ENCODE measurements at places on chromosomes 12 and 14.

GRCh38 chr12:62642486-62642885 is 175.9 kb downstream of the MON2 start:
- DNase-seq = no peak

GRCh38 chr14:68977718-68978171 is 1.4 kb downstream of the ACTN1 start:
- peak; percentile 74 for DNase-seq

GRCh38 chr14:90795744-90796143 is 20.5 kb downstream of the TTC7B start:
- no peak for DNase-seq

- DNase-seq = no peak
Observed at GRCh38 chr12:43444940-43445564, 107.0 kb downstream of the ADAMTS20 start.

DNA sequence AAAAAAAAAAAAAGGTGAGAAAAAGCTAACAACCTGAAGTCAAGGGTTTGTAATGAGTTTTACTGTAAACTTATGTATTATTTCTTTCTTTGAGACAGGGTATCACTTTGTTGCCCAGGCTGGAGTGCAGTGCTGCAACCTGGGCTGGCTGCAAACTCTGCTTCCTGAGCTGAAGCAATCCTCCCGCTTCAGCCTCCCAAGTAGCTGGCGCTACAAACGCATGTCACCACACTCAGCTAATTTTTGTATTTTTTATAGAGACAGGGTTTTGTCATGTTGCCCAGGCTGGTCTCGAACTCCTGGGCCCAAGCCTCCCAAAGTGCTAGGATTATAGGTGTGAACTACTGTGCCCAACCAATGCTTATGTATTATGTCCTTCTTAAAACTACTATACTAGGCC is 9.2 kb downstream of the ATF7 start:
- DNase-seq = no peak

DNA sequence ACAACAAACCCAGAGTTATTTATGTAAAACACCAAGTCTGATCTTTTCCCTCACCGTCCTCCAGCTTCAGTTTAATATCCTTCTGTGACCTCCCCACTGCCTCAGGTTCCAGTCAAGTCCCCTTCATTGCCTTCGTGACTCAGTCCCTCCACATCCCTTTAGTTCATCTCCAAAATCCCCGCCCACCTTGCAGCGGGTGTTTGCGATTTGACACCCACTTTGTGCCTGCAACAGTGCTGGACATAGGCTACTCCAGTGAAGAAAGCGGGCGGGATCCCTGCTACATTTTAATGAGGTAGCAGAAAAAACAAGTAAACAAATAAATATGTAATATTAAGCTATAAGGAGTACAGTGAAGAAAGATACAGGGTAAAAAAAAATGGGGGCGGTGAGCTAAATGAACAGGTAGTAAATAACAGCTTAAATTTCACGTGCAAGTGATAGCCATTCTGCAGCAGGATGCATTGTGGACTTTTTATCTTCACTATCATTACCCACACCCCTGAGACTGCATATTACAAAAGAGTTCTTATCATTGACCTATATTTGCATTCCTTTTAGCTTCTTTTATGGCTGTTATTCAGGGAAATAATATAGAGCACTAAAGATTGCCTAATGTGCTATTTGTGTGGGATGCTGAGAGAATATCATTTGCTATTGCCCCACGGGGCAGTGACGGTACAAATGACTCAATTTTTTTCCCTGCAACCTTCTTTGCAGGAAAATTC is 222.8 kb upstream of the NUDT4 start:
- DNase-seq = no peak

GRCh38 chr12:113844495-113845210 is 121.5 kb downstream of the RBM19 start:
- DNase-seq = no peak

- DNase-seq = no peak
Observed at GRCh38 chr14:72888636-72889201, 5.2 kb downstream of the DPF3 start.

DNA sequence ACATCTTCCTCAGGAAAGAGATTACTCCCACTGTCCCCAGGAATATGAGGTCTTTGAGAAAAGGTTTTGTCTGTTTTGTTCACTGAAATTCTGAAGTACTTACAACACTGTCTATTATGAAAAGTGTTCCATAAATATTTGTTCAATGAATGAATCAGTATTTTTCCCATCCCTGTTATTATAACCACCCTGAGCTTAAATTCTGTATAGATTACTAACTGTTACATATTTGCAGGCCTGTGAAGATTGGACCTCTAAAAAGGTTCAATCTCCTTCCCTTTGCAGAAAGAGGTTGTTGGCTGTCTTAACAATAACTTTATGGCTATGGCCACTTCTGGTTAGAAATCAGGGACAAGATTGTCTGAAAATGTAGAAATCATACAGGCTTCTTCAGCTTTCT is 174.5 kb upstream of the NPAS3 start:
- no peak for DNase-seq

- DNase-seq = no peak
Observed at GRCh38 chr14:39145266-39145966, 24.7 kb downstream of the TRAPPC6B start.

GRCh38 chr12:48034835-48035805 is 30.8 kb upstream of the COL2A1 start:
- DNase-seq = no peak

GRCh38 chr14:85533861-85534291 is 3.9 kb downstream of the FLRT2 start:
- DNase-seq = no peak

DNA sequence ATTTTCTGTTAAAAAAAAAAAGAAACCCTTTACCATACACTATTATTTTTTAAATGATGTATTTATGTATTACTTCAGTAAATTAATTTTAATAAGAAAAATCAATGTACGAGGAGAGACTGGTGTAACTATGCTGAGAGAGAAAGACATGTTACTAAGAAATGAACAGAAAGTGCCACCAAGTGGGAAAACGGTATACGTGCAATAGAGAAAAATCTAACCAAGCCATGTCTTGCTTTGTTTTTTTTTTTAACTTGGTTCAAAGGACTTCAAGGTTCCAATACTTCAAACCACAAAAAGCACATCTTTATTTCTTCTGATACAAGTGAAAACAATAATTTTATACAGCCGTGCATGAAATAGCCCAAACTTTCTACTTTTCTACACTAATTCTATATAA is 22.9 kb downstream of the NDUFA12 start:
- no peak for DNase-seq

- no peak for DNase-seq
Observed at GRCh38 chr12:54217774-54218241, 29.0 kb upstream of the SMUG1 start.

- no peak for DNase-seq
Observed at GRCh38 chr12:118307069-118307954, 65.4 kb downstream of the TAOK3 start.

GRCh38 chr12:57389033-57389432 is 41.8 kb downstream of the R3HDM2 start:
- DNase-seq = no peak

DNA sequence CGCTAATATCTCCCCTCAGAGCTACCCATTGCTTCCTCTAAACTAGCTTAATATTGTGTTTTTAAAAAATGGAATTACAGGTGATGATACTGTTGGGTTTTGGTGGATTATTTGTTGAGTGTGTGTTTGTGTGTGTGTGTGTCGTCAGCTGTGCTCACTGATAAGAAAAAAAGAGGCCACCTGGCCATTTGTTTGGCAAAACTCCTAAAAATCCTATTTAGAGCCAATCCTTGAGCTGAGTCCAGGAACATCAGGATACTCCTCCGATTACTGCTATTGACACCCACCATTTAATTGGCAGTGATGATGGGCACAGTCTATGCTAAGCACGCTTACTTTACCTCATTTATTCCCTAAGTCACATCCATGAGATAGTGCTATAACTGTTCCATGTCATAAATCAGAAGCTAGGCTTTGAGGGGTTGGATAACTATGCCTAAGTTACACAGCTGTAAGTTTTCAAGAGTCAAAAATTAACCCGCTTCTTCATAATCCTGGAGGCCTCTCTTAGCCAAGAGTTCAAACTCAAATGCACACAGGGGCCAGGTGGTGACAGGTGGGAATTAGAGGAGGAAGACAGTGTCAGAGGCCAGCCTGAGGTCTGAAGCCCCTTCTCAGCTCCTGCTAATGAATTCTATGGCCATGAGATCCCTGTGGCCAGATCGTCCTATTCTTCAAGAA is 1026.6 kb upstream of the TMEM132C start:
- DNase-seq = no peak

DNA sequence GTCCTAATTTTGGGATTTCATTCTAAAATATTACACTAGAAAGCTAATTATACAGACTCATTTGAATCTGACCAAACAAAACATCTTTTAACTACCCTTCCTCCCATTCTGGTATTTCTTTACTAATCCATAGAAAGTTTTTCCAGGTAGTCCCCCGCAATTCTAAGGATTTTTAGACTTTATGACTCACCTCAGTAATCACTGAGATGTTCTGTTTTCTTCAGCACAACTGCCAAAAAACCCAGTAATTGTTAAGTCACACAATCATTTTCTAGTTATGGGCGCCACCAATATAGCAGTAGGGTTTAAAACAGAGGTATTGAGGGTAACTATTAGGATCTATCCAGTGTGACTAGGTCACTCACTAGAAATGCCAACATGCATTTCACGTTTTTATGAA is 1.6 kb upstream of the ARID4A start:
- no peak for DNase-seq

GRCh38 chr14:92967346-92967926 is 44.5 kb downstream of the CHGA start:
- no peak for DNase-seq

DNA sequence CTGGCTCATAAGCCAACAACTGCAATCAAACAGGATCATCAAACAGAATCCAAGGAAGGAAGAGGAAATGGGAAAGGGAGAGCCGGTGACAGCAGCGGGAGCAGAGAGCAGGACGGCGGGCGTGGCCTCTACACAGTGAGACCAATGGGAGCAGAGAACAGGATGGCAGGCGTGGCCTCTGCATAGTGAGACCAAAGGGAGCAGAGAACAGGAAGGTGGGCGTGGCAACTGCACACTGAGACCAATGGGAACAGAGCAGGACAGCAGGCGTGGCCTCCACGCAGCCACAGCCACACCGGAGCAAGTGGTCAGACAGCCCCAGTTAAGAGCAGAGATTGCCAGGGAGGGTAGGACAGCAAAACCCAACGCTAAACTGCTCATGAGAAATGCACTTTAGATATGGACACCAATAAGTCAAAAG is 16.4 kb downstream of the LRCOL1 start:
- DNase-seq = peak; percentile 96

- DNase-seq = no peak
Observed at GRCh38 chr12:130768120-130768519, 52.0 kb upstream of the RIMBP2 start.

DNA sequence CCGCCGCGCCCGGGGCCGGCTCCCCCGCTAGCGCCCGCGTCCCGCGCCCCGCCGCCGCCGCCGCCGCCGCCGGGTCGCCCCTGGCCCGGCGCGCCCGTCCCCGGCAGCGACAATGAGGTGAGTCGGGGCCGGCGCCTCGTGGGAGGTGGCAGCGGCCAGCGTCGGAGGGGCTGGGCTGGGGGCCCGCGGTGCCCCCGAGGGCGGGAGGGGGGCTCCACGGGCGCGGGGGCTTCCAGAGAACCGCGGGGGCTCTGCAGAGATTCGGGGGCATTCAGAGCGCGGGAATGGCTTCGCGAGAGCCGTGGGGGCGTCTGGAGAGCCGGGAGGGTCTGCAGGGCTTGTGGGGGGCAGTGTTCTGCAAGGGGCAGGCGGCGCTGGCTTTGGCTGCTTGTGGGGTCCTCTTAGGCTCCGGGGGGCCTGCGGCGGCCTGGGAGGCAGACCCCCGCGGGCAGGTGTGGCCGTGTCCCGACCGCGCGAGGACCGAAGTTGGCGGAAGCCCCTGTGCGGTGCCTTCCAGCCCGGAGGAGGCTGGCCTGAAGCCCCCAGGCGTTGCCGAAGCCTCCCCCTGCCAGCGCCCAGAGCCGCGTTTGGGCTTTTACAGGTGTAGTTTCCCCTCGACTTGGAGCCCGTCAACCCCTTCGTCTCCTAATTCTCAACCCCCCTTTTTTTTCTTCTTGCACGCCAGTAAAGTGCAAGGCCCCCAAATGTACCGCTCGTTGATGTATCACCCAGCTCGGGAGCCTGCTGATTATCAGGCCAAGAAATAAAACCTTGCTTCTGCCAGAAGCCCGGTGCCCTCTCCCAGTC is 93.1 kb upstream of the EVL start:
- no peak for DNase-seq
